ENCODE measurements at places on chromosomes 6 and 20.

DNA sequence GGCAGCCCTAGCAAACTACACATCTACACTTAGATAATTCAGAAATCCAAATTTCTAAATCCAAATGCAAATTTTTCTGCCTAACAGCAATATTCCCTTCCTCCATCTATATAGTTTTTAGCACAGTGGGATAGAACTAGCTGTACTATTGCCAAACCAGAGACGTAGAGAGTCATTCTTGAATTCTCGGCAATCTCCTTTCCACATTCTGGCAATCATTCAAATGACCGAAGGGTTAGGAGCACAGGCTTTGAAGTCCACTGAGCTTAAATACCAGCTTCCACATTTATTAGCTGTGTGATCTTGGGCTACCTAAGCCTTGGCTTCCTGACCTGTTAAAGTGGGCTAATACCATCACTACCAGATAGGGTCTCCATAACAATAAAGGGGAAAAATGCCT is 3.1 kb upstream of the RPS12 start:
- DNase-seq, result no peak

GRCh38 chr6:161085246-161085645 is 93.7 kb downstream of the MAP3K4 start:
- DNase-seq, result no peak

DNA sequence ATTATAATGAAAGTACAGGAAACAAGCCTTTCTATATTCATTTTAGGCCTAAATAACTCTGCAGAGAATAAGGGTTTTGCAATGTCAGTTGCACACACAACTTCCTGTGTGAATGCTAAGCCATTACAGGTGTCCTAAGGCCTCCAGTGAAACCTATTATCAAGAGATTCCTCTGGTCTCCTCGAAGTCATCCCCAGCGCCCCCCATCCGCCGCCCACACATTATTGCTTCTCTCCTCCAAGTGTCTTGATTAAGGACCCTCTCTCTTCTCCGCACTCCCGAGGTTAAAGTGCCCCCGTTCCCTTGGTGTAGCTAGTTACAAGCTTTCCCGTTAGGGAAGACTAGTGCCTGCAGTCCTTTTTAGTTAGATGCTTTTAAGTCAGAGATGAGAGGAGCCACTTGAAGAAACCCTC is 1.3 kb downstream of the HIVEP2 start:
- peak; percentile 27 for DNase-seq

GRCh38 chr20:35254448-35254999 is 23.4 kb downstream of the MMP24OS start:
- no peak for DNase-seq

GRCh38 chr6:13807696-13808095 is 6.7 kb downstream of the MCUR1 start:
- DNase-seq, result no peak

DNA sequence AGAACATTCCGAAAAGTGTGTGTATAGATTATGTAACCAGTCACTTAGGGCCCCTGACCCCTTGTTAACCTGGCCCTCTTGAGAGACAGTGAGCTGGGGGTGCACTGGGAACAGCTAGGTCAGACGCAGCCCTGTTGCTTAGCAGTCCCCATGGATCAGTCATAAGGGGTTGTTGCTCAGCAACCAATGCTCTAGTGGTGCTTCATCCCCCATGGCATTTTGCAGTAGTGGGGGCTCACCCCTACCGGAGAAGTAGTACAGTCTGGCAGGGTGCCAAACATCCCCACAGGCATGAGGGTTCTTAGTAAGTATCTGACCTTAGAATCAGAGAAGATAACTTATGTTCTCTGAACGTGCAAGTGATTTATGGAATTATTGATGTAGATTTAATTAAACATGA is 12.3 kb downstream of the PKIB start:
- DNase-seq, result no peak

- DNase-seq, result no peak
Measured at GRCh38 chr6:11711984-11712711, 66.5 kb downstream of the ADTRP start.

- no peak for DNase-seq
Measured at GRCh38 chr6:158405933-158406332, 93.7 kb downstream of the TULP4 start.

DNA sequence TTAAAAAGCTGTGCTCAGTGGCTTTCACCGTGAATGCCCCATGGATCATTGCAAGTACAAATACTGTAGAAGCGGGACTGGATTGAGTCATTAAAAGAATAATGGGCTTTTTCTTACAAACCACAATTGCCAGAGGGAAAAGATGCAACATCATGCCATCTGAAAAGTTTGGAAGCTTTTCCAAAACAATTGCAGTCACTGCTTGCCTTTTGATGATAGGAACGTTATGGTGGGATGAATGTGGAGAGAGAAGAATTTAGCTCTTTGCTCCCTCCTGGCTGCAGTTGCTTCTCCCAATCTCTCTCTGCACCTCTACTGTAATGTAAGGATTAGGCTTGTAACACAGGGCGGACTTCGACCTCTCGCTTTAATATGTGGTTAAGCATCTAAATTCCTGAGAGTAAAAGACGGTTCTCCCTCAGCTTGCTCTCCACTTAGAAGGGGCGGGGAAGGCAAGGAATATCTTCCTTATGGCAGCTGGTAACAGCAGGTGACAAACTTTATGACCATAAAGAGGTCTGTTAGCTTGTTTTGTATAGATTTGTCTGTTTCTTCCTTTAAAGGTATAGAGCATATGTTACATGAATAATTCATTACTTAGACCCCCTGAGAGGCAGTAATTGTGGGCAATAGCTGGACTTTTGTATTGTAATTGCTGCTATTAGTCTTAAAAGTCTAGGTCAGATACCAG is 376.1 kb downstream of the UTRN start:
- DNase-seq, result no peak

DNA sequence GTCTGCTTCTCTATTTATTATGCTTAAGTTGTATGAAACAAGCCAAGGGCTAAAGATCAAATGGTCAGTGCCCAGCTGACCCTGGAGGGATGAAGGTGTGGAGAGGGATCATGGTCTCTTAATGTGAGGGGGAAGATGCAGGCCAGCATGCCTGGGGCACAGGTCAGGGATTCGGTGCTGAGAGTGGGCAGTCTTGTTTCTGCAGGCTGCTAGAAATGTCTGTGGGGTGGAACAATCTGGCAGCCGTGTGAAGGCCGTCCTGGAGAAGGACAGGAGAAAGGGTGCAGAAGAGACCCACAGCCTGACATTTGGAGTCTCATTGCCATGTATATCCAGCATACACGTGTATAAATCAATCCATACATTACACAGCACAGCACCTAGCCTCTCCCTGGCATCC is 258.3 kb upstream of the MOCS1 start:
- DNase-seq, result no peak

- no peak for DNase-seq
Measured at GRCh38 chr6:11387707-11388430, 149.7 kb upstream of the TMEM170B start.

GRCh38 chr20:50821994-50822393 is 27.1 kb downstream of the BCAS4 start:
- DNase-seq, result no peak

DNA sequence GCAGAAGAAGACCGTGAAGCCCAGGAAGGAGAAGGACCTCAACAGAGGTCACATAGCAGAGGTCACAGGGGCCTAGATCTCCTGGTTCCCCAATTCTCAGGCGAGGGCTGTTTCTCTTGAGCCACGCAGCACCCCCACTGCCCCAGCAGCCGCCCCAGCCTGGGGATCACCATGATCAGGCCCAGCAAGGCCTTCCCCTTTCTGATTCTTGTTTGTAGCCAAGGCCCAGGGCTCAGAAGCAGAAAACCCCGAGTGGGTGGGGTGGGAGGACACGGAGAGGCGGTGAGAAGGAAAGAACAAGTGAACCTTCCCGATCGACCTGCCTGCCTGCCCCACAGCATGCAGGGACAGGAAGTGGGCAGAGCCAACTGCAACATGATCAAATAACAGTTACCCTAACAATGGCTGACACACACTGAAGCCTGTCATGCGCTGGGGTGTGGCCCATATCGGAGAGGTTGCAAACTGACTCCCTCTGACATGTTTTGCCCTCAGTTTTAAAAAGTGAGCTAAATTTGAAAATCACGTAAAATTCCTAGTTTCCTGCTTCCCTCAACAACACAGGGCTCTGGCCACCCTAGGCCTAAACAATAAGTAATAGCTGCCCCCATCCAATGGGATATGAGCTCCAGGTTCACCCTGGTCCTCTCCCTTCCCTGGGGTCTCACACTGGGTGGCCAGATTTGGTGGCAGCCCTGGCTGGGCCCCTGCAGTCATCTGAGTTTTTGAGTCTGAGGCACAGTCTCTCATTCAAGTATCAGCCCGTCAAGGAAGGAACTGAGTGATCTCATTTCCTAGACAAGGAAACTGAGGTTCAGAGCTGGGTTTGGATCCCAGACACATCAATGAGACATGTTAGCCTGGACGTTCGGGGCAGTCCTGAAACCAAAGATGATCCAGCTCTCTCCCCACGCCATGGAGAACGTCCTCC is 6.5 kb downstream of the PEDS1 start:
- DNase-seq, result peak; percentile 55

DNA sequence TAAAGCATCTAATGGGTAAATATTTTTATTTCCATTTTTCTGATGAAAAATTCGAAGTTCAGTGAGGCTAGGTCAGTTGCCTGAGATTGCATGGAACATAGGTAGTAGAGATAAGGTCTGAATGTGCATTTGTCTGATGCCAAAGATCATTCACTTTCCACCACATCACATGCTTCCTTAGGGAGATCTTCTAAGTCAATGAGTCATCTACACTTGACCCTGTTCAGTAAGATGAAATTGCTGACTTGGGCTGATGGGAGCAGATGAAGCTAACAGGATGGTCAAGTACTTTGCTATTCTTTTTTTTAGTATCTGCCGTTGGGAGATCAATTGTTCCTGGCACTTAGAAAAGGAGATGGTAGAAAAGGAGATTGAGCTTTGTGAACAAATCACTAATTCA is 511.3 kb downstream of the PHF3 start:
- DNase-seq, result no peak

GRCh38 chr6:50905297-50905696 is 86.6 kb downstream of the TFAP2B start:
- no peak for DNase-seq

- DNase-seq, result no peak
Measured at GRCh38 chr6:131015630-131016263, 47.3 kb downstream of the EPB41L2 start.

GRCh38 chr6:22300273-22300998 is 3.6 kb upstream of the PRL start:
- no peak for DNase-seq

DNA sequence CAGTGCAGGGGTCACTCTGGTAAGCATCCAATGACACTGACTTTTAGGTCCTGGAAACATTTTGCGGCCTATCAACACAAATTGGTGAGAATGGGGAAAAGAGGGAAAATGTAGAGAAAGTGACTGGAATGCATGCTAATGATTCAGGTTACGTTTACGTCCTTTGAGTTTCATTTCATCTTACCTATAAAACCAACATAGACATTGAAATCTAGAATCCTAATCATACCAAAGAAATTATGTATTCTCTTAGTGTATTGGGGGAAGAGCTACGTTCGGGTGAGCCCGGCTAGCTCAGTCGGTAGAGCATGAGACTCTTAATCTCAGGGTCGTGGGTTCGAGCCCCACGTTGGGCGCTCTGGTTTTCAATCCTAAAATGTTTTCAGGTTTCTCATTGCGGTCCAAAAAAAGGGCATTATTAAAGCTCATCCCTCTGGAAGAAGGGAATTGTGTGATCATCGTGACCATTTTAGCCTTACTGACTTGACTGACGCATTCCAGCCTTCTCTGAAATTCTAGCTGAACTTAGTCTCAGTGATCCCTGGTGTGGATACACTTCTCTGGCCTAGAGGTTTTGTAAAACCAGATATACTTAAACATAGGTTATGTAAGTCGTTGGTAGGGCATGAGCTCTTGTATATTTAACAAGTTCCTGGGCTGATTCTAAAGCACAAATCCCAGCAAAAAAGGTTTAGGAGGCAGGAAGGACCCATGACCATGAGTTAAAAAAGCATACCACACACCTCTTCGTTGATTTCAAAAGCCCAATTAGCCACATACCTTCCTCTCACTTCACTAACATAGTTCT is 18.3 kb downstream of the HMGN4 start:
- no peak for DNase-seq

DNA sequence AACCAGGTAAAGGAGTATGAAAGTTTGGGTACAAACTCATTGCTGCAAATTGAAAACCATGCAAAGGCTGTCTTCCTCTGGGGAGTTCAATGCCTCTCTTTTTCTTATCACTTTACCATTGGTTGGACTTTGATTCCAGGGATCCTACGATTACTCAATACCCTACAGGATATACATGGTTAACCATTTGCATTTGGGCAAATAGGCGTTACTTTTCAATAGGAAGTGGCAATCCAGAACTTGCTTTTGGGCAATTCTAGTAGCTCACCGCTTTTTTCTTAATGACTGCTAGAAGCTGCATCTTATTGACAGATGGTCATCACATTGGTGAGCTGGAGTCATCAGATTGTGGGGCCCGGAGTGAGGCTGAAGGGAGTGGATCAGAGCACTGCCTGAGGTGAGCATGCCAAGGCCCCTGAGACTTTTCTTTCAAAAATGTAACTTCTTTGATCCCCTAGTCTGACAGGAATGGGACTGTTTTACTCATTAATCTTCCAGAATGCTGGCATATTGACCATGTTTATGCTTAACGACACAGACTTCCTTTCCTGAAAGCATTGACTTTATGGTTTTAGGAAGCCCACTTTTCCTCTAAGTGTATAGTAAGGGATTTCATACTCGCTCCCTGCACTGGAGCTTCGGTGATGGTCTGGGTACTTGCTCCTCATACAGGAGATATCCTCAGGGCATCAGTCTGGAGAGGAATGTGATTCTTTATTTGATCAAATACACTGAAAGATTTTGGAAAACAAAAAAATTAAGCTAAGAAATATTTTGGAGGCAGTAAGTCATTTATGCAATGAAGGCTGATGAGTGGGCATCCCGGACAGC is at the start of gene CCR6:
TSS of gene CCR6 (plus strand) at position 270 of the 831 bp plus-strand sequence. CDS start 13,039 bp downstream, outside the sequence.
- DNase-seq, result no peak

DNA sequence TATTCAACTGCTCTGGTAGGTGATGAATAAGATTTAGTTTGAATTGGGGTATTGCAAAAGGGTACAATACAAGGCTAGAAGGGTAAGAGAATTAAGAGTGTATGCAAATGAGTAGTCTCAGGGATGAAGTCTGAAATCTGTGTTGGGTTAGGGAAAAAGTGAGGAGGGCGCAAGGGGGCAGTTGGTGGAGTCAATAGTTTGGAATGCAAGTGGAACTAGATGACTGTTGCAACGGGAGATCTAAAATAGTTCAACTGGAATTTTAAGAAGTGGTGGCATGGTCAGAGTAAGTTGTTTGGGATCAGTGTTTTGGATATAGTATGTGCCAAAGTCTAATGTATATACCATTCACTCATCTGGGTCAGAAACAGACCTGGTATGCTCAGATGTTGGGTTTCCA is 329.6 kb downstream of the GJA1 start:
- DNase-seq, result no peak

Measured in stimulated activated CD4-positive, alpha-beta T cell treated with anti-CD3 and anti-CD28 coated beads, Interleukin-15, amount 100 ng/mL, for 1 hour (primary cell).